ENCODE measurements at places on chromosomes 7 and 10.
A peak's percentile ranks its signal among the peaks of the same experiment; 100 is the strongest.

GRCh38 chr10:24824124-24824523 is 100.4 kb upstream of the ARHGAP21 start:
- DNase-seq: peak; percentile 4

DNA sequence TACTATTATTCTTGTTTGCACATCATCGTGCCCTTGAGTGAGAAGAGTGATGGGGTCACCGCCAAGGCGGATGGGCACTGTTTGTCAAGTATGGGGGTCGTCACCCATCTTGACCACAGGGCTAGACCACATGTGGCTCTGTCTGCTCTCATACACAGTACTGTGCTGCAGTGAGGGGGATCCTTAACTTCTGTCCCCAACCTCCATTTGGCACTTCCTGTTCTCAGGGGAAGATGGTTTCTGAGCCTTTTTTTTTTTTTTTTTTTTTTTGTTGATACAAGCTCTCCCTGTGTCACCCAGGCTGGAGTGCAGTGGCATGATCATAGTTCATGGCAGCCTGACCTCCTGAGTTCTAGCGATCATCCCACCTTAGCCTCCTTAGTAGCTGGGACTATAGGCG is 13.6 kb downstream of the WBP1L start:
- DNase-seq: no peak

- peak; percentile 62 for DNase-seq
These were observed 39.5 kb upstream of the FOXK1 start for GRCh38 chr7:4642468-4643203.

DNA sequence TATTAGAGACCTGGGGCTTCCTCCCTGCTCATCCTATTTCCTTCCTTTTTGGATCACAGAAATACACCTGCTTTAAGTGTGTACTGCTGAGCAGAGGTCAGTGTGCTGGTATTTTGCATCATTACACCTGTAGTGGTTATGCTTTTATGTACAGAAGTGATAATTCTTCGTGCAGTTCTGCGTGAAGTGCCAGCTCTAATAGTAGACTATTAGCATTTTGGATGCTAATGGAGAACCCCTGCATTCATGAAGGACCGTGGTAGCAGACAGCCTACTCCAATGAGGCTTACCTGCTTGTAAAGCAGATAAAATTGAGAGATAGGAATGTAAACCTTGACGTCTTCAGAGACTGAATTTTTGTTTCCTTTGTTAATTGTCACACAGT is 114.3 kb downstream of the CDK14 start:
- DNase-seq: no peak

- DNase-seq: no peak
These were observed 159.0 kb upstream of the POM121L12 start for GRCh38 chr7:52876402-52876801.

GRCh38 chr7:155533827-155534690 is 12.3 kb downstream of the CNPY1 start:
- peak; percentile 16 for DNase-seq

- no peak for DNase-seq
These were observed 75.6 kb upstream of the SMNDC1 start for GRCh38 chr10:110380293-110380692.

- peak; percentile 55 for DNase-seq
These were observed 631 bp downstream of the POR start for GRCh38 chr7:75915416-75916156.

GRCh38 chr7:121026577-121027111 is 38.1 kb downstream of the CPED1 start:
- no peak for DNase-seq

DNA sequence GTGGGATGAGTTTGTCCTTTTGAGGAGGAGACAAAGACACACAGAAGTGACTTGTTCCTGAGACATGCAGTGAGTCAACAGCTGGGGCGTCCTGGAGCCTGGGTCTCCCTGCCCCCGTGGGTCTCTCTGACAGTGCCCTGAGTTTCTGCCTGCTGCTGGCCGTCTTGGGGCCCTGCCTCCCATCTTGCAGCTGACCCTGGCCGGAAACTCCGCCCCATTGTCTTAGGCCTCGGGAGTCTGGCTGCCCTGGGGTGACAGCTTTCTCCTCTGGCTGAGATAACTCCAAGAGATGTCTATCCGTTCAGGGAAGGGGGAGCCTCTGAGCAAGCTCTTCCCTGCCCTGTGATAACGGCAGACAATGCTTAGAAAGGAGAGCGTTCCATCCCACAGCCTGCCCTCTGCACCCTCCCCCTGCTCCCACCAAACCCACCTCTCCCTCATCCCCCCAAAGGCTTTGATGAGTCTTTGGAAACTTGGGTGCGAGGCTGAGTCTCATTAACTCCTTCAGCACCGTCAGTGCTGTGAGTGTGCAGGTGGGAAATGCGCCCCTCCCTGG is 69.5 kb upstream of the PODXL start:
- peak; percentile 98 for DNase-seq

DNA sequence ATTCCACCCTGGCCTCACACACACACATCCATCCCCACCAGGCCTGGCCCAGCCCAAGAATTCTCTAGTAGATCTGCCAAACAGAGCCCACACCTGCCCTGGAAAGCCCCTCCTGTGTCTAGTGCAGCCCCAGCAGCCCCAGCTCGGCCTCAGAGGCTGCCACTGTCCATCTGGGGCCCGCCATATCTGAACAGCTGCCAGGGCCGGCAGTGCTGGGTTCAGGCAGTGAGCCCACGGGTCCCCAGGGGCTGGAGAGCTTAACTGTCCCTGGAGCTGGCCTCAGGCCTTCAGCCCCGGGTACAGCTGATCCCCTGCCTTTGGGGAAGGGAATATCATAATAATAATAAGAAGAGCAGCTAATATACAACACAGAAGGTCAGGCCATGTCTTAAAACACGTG is 574 bp downstream of the MYL10 start:
- DNase-seq: no peak

GRCh38 chr10:4267086-4267773 is 482.2 kb upstream of the KLF6 start:
- DNase-seq: no peak

- no peak for DNase-seq
These were observed 151.8 kb upstream of the TPK1 start for GRCh38 chr7:144987686-144988085.

DNA sequence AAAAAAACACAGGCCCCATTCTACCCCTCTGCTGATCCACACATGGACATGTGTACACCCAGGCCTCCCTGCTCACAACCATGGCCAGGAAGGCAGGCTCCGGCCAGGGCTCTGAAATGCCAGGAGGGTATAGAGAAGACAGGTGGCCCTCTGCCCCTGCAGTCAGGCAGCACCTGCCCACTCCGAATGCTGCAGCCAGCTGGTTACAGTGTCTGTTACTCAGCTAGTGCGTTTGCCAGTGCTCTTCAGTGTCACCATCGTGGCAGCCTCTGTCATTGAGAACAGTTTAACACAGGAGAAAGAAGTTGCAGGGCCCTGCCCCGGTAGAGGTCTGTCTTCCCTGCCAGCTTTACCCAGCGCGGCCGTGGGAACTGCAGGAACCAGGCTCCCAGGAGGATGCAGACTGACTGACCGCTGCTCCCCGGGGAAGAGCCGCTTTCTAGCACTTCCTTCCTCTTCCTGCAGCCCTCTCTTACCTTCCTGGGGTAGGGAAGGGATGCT is 128.8 kb upstream of the FAM20C start:
- no peak for DNase-seq

DNA sequence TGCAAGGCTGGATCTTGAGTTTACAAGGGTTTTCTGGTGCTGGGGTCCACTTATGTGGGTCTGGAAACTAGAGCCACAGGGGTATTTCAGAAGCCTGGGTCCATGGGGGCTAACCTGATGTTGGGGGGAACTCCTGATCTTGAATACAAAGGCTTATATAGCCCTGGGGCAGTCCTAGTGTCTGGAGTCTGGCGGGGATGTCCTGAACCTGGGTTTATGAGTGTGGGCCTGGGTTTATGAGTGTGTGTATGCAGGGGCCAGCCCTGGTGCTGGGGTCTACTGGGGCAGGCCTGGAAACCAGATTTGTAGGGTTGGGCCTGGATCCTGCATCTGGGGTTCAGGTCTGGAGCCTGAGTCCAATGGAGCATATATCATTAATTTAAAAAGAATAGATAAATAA is 146.5 kb upstream of the C1GALT1 start:
- no peak for DNase-seq

DNA sequence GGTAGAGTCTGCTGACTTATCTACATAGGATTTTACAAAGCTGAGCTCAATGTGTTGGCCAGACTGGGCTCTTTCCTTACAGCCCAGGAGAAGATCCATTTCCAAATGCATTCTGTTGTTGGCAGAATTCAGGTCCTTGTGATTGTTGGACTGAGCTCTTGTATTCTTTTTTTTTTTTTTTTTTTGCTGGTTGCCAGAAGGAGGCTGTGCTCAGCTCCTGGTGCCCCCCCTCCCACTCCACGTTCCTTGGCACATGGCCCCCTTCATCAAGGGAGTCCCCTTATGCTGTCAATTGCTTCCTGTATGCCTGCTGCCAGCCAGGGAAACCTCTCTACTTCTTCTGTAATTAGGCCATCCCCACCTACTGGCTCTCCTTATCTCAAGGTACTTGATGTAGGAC is 518.1 kb upstream of the AKR1E2 start:
- DNase-seq: no peak

DNA sequence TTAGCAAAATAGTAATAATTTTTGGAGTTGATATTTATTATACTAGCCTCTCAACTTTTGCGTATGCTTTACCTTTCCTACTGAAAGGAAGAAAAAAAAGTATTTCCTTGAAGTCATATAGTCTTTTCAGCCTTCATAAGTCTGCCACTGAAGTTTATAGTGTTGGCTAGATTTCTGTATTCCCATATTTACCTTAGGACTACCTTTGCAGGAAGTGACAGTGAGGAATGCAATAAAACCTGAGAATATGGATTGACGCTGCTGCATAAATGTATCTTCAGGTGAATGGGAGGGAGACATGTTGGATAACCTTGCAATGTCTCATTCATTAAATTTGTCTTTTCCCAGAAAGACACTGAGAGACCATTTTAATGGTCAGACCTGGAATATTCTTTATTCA is 6.6 kb upstream of the LRRTM3 start:
- DNase-seq: no peak

- DNase-seq: peak; percentile 63
These were observed 83.1 kb downstream of the CTNNA3 start for GRCh38 chr10:67612577-67613537.

DNA sequence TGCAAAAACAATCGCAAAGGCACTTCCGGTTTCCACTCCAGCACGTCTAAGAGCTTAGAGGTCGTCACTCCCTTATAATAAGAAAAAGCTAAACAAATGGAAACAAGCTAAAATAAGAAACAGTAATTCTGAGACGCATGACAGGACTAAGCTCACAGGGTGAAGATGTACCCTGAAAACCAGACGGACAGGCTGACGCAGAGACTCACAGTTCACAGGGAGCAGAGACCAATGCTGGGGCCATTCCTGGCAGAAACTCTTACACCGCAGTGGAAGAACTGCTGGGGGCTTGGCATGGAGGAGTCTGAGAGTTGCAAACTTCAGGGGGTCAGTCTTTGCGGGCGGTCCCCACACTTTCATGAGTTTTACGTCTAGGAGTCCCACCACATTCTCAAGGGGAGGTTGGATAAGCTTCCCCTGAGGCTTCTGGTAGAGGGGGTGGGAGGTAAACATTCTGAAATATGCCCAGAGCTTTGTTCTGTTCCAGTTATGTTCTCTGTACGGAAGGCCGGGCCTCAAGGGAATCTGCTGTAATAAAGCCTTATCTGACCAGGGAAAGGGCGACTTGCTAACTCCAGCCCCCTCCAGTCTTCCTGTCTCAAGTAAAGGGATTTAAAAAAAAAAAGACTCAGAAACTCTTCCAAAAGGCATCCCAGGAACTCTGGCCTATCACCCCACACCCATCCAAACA is 47.8 kb downstream of the BRI3 start:
- no peak for DNase-seq

DNA sequence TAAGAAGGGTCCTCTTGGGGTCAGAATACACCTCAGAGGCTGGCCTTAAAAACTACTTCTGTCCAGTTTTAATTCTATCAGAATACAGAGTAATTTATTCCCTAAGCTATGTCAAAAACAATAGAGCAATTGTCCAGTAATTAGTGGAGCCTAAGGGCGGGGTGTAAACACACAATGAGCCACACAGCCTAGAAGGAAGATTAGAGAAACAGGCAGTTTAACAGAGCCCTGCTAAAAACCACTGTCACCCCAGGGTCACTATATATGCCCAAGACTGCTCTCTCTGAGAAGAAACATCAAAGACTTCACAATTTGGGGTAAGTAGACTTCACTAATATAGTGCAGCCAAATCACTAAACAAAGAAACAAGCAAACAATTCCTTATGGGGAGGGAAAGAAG is 27.2 kb upstream of the WNT2 start:
- no peak for DNase-seq

DNA sequence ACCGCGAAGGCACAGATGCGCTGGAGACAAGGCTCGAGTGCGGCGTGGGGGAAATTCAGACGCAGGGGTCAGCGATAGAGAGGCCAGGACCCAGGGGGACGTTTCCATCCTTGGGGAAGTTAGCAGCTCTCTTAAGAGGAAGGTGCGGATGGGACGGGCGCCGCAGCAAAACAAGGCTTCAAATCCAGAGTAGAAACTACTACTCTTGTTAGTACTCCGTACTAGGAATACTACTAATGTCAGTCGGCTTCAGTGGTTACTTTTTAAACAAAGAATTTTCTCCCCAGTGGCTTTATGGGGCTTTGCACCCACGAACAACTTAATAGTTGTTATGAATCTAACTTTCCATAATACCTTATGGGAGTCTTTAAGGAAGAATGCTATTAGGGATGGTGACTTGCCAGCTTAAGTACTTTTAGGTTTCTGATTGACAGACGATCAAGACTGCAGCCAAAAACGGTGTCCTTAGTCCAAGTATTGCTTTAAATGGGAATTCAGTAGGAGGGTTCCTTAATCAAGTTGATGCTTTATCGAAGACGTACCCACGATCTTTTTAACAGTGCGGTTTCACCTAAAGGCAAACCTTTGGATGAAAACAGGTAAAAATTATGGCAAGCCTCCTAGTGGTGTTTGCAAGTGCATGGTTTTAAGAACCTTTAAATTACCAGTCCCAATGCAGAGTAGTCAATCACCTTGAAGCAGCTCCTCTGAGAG is 812 bp upstream of the IDE start:
- DNase-seq: peak; percentile 81

GRCh38 chr7:96833676-96834453 is 124.2 kb upstream of the SEM1 start:
- no peak for DNase-seq

- DNase-seq: no peak
These were observed 275.2 kb downstream of the BAMBI start for GRCh38 chr10:28952523-28952922.

All from GM23248 (cell line).